HFF-Myc (cell line): ENCODE measurements at places on chromosomes 2 and 18.

GRCh38 chr2:238682536-238682935 is 165.3 kb upstream of the TWIST2 start:
- DNase-seq = no peak

- peak; percentile 26 for DNase-seq
Observed at GRCh38 chr18:21489119-21489750, 111.3 kb downstream of the ESCO1 start.

GRCh38 chr18:61651880-61652268 is 240.9 kb downstream of the RNF152 start:
- DNase-seq = no peak

DNA sequence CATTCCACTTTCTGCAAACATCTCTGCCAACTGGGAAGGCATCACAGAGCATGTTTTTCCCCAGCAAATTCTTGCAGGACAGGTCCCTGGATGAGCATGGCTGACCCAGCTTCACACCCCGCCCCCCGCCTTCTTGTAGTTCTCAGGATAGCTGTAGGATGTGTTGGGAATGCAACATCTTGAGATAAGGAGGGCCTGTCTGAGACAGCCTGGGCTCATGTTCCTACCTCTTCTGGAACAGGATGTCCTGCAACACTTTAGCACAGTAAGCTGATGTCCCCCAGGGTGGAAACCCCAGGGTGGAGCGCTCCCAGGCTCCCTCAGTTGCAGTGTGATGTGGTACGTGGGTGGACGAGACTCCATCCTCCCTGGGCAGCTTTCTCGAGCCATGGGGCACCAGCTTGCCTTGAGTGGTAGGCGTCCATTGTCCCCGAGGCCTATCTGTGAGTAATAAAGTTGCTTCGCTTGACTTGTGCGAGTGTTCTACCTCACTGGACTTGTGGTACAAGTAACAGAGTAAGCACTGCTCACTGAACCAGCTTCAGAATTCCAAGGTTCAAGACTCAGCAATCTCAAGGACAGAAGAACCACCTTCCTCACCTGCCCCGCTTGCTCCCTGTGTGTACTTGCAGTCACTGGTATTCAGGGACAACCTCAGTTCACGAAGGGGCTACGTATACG is 48.6 kb downstream of the EMX1 start:
- DNase-seq = no peak

- DNase-seq = no peak
Observed at GRCh38 chr18:35511428-35511827, 13.7 kb upstream of the INO80C start.

DNA sequence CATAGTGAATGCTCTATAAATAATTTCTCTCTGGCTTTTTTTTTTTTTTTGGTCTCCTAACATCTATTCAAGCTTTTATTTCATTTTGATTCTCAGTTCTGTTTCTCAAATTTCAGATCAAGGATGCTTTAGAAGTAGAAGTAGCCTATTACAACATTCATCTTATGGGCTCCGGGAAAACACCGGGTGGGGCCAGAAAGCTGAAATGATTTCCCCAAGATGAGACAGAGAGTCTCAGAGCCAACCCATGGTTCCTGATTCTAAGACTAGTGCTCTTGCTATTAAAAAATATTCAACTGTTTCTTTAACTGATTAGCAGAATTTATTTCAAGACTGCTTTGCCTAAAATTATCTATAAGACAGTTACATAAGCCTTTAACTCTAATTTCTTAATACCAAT is 147.2 kb upstream of the CCDC68 start:
- no peak for DNase-seq

DNA sequence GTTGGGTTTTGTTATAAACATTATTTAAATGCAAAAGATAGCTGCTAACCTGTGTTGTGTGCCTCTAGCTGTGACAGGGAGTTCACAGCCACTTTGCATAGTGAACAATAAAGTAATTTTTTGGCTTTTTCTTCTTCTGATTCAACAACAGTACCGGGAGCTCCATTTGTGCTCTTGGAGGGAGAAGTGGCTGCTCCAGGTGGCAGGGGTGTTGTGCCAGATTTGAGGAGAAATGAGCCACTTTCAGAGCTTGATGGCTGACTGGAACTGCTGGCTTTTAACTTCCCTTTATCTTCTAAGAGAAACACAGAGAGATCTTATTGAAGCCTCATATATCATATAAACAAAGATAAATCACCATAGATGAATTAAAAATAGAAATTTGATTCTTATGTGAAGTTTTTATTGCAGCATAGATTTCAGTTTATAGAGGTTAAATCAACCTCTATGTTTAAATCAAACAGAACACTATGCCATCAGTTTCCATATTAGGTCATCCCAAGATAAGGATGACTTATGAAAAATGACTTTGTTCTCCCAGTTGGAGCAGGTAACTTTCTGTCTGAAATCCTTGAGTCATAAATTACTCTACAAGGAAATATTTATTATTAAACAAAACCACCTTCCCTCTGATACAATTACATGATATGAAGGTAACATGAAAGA is 182.0 kb upstream of the SESTD1 start:
- DNase-seq = no peak
